Esophagus squamous epithelium (tissue), 5 donors: ENCODE measurements at places on chromosomes 2 and 18.

DNA sequence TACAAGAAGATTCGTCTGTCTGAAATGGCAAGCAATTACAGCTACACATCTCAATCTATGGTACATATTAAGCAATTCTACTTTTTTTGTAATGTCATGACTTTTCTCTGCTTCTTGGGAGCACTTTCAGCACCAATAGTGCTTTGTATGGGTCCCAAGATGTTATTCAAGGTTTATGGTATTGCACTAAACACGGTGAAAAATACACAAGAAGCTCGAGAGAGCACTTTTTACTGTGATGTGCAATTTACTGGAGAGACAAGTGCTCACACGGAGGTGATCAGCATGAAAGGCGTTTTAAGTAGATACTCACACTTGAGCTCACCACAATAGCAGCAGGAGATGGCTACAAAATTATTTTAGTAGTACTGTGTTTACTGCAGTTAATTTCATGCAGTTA is 783.6 kb downstream of the CBLN2 start:
- no peak overlapping the region for H3K4me3 ChIP-seq
- no peaks in the 10 kb centered on the region for H3K36me3 ChIP-seq
- no peaks in the 10 kb centered on the region for H3K4me1 ChIP-seq
- no peak overlapping the region for H3K27ac ChIP-seq

- no peaks in the 10 kb centered on the region for H3K27me3 ChIP-seq
- no peak for DNase-seq
- no peak overlapping the region for H3K27ac ChIP-seq
- peaks cover 49% of the 10 kb centered on the region for H3K36me3 ChIP-seq
- H3K4me1 ChIP-seq = no peaks in the 10 kb centered on the region
Observed at GRCh38 chr2:11279398-11279797, 65.0 kb downstream of the ROCK2 start.

- no peak overlapping the region for H3K27ac ChIP-seq
- H3K4me1 ChIP-seq = no peaks in the 10 kb centered on the region
- no peak overlapping the region for H3K4me3 ChIP-seq
- no peak for DNase-seq
- no peaks in the 10 kb centered on the region for H3K36me3 ChIP-seq
Observed at GRCh38 chr2:236548179-236548921, 21.3 kb upstream of the ACKR3 start.

GRCh38 chr18:52963481-52963880 is 623.5 kb downstream of the DCC start:
- H3K36me3 ChIP-seq = no peaks in the 10 kb centered on the region
- H3K4me1 ChIP-seq = no peaks in the 10 kb centered on the region
- no peak overlapping the region for H3K4me3 ChIP-seq
- H3K27me3 ChIP-seq = no peaks in the 10 kb centered on the region

DNA sequence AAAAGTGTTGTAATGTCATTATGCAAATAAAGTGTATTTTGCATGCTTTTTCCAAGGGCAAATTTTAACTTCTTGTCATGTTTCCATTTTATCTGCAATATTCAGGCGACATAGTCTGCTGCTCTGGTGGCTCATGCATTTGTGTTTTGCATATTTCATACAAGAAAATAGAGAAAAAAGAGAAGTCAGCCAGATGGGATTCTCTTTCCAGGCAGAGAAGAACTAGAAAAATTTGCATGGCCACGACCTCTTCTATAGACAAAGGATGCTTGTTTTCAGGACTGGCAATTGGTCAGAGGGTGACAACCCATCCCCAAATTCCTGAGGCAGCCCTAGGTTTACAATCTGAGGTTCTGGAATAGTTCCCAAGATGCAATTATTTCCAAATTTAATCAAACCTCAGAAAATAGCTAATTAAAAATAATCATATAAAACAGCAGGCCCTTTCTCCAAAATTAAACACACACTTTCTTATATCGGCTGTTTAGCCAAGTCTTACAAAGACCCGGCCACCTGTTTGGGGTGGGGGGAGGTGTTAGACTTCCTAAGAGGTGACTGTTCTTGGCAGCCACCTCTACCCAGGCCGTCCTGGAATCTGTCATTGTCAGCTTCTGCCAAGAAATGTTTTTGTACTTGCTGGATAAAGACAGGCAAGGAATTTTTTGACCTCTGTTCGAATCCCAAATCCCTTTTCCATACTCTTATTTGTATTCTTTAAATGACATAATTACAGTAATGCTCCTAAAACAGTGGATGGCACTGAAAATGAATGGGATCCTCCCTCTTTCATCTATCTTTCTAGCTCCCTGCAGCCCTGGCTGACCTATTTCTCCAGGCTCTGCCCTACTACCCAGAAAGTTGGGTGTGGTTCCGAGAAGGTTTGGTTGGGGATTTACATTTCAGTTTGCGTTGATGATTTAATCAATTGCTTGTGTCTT is 20.8 kb upstream of the SOS1 start:
- H3K36me3 ChIP-seq = no peaks in the 10 kb centered on the region
- H3K27me3 ChIP-seq = no peaks in the 10 kb centered on the region
- H3K27ac ChIP-seq = no peak overlapping the region
- H3K4me1 ChIP-seq = peaks cover 8% of the 10 kb centered on the region

DNA sequence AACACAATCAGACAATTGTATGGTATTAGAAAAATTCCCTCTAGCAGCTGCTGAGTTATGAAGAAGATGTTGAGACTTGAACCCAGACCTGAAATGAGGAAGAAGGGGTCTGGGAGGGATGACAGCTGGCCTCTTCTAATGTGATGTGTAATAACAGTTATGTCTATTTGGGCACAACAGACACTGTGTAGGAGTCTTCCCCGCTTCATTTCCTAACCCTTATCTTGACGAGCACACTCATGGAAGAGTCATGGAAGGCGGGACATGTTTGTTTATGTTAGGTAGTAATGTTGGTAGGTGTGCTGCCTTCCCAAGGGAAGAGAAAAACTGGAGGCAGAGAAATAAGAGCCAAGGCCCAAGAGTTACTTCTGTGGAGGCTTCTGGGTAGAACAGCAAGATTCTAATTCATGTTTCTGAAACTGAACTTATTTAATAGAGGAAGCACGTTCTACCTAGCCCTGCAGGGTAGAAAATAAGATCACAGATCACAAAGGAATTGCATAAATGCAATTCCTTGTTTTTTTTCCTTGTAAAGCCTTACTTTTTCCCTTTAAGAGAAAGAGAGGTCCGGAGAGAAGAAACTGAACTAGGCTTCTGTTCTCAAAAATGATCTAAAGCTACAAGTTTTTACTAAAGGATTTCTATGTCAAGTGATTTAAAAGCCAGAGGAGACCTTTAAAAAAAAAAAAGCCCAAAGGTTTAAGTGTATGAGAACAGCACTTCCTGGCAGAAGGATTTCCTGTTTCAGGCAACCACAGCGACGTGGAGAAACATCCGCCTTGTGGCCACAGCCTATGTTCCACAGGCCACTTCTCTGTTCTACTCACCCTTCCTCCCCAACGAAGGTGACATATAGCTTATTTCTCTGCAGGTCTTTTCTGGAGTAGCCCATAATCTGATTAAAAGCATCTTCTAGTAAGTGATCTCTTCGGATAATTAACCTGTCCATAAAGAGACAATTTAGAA is 68.5 kb upstream of the STK17B start:
- H3K27me3 ChIP-seq = no peaks in the 10 kb centered on the region
- peaks cover 7% of the 10 kb centered on the region for H3K4me1 ChIP-seq
- peak; percentile 19 for DNase-seq
- no peak overlapping the region for H3K4me3 ChIP-seq
- H3K27ac ChIP-seq = peak overlapping the region; percentile 28
- no peaks in the 10 kb centered on the region for H3K36me3 ChIP-seq

DNA sequence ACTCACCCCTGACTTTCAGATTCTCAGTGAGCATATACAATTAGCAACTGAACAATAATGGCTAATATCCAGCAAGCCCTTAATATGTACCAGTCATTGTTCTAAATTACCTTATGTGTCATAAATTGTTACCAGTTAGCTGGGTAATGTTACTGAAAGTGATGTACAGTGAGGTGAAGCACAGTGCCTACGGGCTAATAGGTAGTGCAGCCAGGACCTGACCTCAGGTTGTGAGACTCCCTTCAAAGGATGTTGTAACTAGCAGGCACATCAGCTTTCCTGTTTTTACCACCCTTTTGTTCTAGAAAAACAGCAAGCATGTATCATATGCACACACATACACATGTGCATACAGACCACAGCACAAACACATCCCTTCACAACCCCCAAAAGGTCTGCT is 258.3 kb downstream of the PHLPP1 start:
- no peak for DNase-seq
- H3K27me3 ChIP-seq = no peaks in the 10 kb centered on the region

GRCh38 chr2:28546242-28546641 is 50.4 kb downstream of the PLB1 start:
- no peak overlapping the region for H3K4me3 ChIP-seq
- peaks cover 13% of the 10 kb centered on the region for H3K4me1 ChIP-seq
- DNase-seq = no peak
- H3K36me3 ChIP-seq = no peaks in the 10 kb centered on the region
- peak overlapping the region; percentile 66 for H3K27ac ChIP-seq

DNA sequence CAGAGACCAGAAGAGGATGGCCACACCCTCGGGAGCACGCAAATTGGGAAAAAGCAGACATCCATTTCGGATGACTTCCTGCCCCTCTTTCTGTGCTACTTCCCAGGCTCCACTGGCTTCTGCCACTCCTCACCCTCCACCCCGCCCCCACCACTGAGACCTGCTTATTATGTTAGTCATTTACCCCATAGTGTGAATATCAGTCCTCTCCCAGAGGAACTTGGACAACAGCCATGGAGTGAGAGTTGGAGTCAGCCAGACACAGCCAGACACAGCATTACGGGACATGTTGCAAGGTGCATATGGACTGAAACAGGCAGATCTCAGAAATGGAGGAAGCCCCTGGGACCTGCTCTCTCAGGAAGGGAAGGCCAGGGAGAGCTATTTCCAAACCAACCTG is 51.8 kb downstream of the CTIF start:
- no peaks in the 10 kb centered on the region for H3K36me3 ChIP-seq
- H3K27me3 ChIP-seq = no peaks in the 10 kb centered on the region
- peak overlapping the region; percentile 79 for H3K27ac ChIP-seq
- DNase-seq = no peak
- H3K4me3 ChIP-seq = no peak overlapping the region
- peaks cover 29% of the 10 kb centered on the region for H3K4me1 ChIP-seq

GRCh38 chr18:79423211-79424007 is 27.7 kb downstream of the NFATC1 start:
- no peak overlapping the region for H3K4me3 ChIP-seq
- H3K27ac ChIP-seq = peak overlapping the region; percentile 0
- no peak for DNase-seq
- peaks cover 4% of the 10 kb centered on the region for H3K4me1 ChIP-seq
- H3K36me3 ChIP-seq = no peaks in the 10 kb centered on the region

DNA sequence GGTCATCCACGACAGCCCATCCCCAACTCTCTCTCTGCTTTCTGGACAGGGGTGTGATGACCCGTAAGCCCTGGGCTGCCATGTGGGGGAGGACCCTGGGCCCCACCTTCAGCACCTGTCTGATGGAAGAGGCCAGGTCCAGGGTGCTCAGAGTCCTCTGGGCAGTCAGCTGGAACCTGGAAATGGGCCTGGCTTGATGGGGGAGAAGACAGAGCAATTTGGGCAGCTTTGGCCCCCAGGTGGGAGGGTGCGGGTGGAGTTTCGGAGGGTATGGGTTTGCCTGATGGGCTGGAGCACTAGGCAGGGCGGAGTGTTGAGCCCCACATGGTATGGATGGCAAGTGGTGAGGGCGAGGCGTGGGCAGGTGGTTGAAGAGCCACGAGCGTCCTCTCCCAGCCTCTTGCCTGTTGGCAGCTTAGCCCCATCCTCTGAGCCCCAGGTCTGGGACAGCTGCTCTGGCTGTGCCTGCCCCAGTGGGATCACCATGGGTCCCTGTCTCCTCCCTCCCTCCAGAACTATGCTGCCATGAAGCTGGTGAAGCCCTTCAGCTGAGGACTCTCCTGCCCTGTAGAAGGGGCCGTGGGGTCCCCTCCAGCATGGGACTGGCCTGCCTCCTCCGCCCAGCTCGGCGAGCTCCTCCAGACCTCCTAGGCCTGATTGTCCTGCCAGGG is 232.7 kb downstream of the DYSF start:
- H3K27ac ChIP-seq = no peak overlapping the region
- DNase-seq = no peak
- H3K4me3 ChIP-seq = no peak overlapping the region
- no peaks in the 10 kb centered on the region for H3K4me1 ChIP-seq
- H3K36me3 ChIP-seq = no peaks in the 10 kb centered on the region

- H3K4me1 ChIP-seq = no peaks in the 10 kb centered on the region
- no peak overlapping the region for H3K4me3 ChIP-seq
- H3K36me3 ChIP-seq = no peaks in the 10 kb centered on the region
- DNase-seq = no peak
- no peak overlapping the region for H3K27ac ChIP-seq
Observed at GRCh38 chr2:179446476-179447141, 182.0 kb upstream of the SESTD1 start.

DNA sequence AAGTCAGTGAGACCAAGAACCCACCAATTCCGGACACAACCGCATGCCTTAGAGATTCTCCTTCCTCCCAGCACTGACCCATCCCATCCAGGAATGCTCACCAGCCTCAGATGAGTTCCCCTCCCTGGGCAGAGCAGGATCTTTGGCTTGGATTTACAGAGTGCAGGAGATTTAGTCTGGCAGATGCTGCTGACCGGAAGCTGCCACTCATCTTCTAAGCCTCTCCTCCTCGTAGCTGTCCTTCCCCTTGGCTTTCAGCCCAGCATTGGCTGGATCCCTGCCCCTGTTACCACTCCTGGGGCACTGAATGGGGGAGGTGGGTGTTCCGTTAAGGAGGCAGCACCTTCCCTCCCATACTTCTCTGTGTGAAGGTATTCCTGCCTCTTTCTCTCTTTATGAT is 53.2 kb downstream of the VWA3B start:
- no peaks in the 10 kb centered on the region for H3K4me1 ChIP-seq
- DNase-seq = no peak
- no peak overlapping the region for H3K4me3 ChIP-seq
- H3K27ac ChIP-seq = no peak overlapping the region
- no peaks in the 10 kb centered on the region for H3K27me3 ChIP-seq
